ENCODE measurements at places on chromosomes 7 and 10.

DNA sequence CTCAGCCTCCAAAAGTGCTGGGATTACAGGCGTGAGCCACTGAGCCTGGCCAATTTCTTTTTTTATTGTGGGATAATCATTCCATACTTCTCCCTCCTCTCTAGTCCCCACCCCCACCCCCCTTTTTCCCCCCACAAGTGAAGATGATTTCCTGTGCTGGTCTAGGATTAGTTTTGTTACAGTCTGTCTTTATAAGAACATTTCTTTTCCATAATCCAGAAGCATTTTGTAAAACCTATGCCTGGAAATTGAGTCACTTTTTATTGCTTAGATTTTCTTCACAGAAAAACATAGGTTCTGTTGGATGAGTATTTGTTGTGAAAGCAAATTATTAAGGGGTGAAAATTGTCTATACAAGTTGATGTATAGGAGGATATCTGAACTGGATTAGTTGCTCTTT, 98.9 kb downstream of the KAT6B start:
- DNase-seq: no peak

- no peak for DNase-seq
Observed at GRCh38 chr7:139743967-139744767, 33.6 kb downstream of the HIPK2 start.

DNA sequence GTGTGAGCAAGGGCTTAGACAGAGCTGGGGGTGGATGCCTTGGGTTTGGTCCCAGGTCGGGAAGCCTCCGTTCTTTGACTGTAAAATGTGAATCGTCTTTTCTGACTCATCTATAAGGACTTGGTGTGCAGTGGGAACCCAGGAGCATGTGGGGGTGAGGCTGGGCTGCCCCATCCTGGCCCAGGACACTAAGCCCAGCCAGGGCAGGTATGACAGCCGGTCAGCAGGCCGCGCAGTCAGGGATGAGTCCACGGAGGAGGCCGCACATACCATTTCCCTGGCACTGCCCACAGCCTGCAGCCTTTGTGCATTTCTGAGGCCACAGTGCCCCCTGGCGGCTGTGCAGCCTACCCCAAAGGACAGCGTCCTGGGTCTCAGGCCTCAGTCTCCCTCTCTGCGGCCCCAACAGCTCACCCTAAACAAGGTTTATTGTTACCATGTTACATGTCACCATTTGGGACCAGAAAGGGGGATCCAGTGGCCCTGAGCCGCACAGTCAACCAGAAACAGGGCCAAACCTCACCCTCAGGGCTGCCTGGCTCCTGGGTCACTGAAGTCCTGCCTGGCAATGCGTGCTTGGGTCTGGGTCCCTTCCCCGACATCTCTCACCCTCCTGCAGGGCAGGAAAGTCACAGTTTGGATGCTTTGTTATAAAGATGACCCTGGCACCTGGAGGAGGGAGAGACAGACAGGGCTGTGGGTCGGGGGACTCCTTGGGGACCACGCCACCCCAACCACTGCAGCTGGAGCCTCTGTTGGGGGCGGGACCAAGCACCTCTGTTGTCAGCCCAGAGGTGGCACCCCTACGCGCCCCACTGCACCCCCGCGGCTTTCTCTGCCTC, 14.4 kb upstream of the SH2B2 start:
- DNase-seq: peak; percentile 72

DNA sequence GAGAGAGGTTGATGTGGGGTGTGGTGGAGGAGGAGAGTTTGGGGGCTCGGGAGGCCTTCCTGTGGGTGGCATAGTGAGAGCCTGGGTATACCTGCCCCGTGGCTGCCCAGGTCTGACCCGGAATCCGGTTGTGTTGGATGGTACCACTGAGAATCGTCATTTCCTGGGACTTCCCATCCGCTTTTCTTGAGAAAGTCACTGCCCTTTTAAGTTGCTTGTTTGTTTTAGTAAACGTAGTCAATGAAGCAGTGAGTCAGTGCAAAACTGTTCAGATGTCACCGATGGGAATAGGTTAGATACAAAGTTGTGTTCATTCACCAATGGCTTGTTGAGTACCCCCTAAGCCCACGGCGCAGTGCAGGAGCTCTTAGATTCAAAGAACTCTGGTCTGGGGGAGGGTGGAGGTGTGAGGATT, 285.8 kb downstream of the CAMK1D start:
- no peak for DNase-seq

- DNase-seq: peak; percentile 58
Observed at GRCh38 chr10:77173615-77174461, 463.8 kb downstream of the KCNMA1 start.

DNA sequence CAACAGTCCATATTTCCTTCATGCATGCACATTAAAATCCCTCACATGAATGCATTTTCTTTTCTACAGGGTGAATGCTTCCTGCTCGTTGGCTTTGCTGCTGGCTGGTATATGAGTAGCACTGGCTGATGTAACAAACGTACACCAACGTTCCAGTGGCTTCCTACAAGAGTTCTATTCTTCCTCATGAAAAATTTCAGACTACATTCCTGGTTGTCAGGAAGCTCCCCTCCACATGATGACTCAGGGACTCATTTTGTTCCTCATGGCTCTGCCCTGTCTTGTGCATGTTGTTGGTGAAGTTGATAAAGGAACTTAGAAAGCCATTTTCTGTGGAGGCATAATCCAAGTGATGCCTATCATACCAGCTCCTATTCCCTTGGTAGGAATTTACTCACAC, 470.7 kb upstream of the KLF6 start:
- DNase-seq: no peak

DNA sequence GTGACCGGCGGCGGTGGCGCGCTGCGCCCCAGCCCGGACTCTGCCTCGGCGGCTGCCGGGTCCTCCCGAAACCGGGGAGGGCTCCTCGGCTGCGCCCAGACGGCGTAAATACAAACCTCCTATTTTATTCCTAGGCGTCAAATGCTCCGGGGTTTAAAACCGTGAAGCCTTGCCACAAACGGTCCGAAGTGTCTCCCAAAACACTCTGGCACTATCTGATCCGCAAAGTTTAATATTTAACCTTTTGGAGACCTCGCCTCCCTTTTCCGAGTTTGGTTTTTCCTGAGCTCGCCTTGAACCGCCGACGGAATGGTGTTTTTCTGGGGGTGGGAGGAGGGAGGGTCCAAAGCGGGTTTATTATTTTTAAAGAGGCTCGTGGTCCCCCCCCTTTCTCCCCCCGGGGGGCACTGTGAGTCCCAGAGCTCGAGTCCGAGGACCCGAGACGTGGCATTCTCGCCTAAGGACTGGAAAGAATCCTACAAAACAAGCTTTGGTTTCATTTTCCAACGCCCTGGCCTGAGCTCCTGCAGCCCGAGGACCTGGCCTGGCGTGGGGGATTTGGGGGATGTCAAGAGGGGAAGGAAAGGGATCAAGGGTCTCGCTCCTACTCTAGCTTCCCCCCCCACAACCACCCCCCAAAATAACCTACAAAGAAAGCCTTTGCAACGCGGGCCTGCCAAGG, 1.8 kb downstream of the TNRC18 start:
- DNase-seq: no peak

GRCh38 chr7:47228386-47229014, 353.4 kb downstream of the TNS3 start:
- DNase-seq: no peak

- no peak for DNase-seq
Observed at GRCh38 chr7:74082770-74083116, 861 bp upstream of the LIMK1 start.

- no peak for DNase-seq
Observed at GRCh38 chr10:3433988-3434387, 261.4 kb upstream of the PITRM1 start.

- no peak for DNase-seq
Observed at GRCh38 chr7:1727812-1728570, 57.9 kb downstream of the ELFN1 start.

- DNase-seq: no peak
Observed at GRCh38 chr10:113557424-113557862, 4.6 kb downstream of the HABP2 start.

DNA sequence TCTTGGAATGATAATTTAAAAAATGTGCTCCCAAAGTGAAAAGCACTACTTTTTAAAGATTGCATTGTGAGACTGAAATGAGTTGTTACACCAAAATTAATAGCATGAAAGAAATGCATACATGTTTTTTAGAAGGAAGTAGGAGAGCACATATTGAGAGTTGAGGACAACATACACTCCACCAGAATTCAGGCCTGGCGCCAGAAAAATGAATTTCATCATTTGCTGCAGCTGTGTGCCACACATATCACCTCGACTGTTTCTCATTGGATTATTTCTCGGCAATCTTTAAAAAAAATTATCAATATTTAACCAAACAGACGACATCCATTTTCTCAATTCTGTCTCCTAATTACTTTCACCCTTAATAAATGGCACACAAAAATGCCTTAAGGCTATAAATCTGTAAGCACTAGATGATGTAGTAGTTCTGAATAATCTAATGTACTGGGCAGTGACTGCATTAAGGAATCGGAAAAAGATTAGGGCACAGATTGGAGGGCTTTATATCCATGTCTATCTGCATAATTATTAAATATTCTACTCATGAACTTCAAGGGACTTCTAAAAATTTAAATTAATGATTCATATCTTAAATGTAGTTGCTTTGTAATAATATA, 590.4 kb downstream of the NXPH1 start:
- no peak for DNase-seq

GRCh38 chr7:140539461-140539860, 60.2 kb upstream of the MKRN1 start:
- DNase-seq: no peak

- no peak for DNase-seq
Observed at GRCh38 chr7:116340201-116340847, 130.0 kb downstream of the TES start.

DNA sequence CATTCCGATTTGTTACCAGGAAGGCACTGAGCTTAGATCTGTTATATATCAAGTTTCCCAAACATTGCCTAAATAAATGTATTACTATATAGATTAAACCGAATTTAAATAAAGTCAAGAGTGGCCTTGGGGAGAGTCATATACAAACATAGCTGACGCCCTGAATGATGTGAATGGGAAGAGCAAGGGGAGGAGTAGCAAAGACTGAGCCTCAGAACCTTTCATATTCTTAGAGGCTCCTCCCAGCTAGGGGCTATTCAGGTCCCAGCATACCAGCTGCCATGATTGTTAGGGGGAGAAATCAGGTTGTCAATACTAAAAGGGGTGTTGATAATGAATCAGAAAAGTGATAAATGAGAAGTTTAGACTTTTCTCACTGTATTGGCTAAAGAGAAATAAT, 64.7 kb upstream of the ITGB1 start:
- no peak for DNase-seq

GRCh38 chr10:133026726-133027395, 60.9 kb upstream of the ADGRA1 start:
- DNase-seq: no peak
